ENCODE measurements at places on chromosomes 13 and 19.

- peak; percentile 59 for DNase-seq
These were observed 163.7 kb upstream of the KL start for GRCh38 chr13:32852526-32852925.

DNA sequence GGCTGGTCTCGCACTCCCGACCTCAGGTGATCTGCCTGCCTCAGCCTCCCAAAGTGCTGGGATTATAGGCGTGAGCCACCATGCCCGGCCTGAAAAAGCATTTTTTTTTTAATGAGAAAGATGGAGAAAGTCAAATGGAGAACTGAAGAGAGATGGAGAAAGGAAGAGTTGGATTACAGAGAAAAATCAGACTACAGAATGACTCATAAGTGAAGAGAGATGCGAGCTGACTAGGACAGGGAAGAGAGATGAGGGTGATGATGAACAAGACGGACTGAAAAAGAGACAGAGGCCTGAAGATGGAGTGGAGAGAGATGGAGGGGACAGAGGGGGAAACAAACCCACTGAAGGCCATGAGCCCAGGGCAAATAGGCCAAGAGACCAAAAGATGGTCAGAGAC is 1.5 kb downstream of the DHX34 start:
- peak; percentile 34 for DNase-seq

DNA sequence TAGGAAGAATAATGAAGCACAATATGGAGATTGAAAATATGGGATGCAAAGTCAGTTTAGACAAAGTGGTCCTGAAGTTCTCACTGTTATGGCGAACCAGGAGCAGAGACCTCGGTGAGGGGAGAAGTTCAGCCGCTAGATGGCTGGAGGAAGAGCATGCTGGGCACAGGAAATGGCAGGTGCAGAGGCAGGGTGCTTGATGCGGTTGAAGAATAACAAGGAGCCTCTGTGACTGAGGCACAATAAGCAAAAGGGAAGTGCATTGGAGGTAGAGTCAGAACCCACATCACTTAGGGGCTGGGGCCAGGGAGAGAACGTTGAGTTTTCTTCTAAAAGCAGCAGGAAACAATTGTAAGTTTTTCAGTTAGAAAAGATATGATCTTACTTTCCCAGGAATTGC is 1725.2 kb downstream of the EFNB2 start:
- no peak for DNase-seq

DNA sequence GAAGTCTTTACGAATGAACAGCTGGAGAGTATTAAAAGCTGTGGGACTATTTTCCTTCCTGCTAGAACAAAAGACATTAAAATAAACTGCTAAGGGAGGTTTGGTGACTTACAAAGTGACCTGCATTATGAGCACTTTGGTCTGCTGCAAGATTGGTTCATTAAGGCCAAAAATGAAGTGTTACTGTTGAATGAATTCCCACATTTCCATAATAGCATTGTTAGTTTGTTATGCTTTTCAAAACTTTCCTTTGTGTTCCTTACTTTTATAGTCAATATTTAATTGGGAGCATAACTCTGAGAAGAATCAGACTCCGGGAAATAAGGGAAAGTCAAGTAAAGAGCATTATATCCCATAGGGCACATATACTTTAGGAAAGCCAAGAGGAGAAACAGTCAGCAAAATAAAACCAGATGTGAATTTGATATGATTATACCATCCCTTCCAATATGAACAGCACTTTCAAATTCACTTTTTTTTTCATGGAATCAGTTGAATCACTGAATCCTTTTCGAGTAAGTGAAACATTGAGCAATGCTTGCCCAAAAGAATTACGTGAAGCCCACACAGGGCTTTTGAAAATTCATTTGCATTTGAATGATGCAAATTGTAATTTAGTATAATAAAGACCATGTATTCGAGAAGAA is 112.6 kb downstream of the KCTD12 start:
- DNase-seq: peak; percentile 46

GRCh38 chr19:1324806-1325567 is 39.3 kb downstream of the EFNA2 start:
- peak; percentile 74 for DNase-seq

- no peak for DNase-seq
These were observed 41.9 kb downstream of the CYP4F22 start for GRCh38 chr19:15550273-15550672.

DNA sequence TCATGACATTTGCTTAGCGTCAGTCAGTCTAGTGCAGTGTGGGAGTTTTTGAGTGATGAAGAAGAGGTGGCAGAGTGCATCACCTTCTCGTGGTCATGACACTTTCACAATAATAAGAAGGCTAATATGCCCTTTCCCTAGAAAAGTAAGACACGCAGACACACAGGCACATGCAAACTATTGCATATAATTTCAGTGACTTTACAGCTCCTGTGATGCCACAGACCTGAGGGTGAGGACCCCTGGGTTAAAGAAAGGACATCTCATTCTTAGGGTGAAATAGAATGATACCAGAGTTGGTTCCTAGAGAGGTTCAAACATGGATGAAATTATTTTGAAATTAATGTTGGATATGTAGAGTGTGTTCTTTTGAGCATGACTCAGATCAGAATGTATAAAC is 300.3 kb downstream of the GPC5 start:
- DNase-seq: no peak

- no peak for DNase-seq
These were observed 20.1 kb downstream of the GPATCH1 start for GRCh38 chr19:33100894-33101644.

- no peak for DNase-seq
These were observed 19.1 kb downstream of the GPR183 start for GRCh38 chr13:99288089-99288488.

- DNase-seq: no peak
These were observed 13.7 kb upstream of the SMARCA4 start for GRCh38 chr19:10946958-10947657.

- peak; percentile 9 for DNase-seq
These were observed 4.0 kb downstream of the NAPSA start for GRCh38 chr19:50361290-50362029.

GRCh38 chr19:50432221-50433028 is at the start of gene MYBPC2:
TSS of gene MYBPC2 (plus strand) at chr19:50432892. CDS start at chr19:50432954, 62 bp downstream.
- DNase-seq: no peak

DNA sequence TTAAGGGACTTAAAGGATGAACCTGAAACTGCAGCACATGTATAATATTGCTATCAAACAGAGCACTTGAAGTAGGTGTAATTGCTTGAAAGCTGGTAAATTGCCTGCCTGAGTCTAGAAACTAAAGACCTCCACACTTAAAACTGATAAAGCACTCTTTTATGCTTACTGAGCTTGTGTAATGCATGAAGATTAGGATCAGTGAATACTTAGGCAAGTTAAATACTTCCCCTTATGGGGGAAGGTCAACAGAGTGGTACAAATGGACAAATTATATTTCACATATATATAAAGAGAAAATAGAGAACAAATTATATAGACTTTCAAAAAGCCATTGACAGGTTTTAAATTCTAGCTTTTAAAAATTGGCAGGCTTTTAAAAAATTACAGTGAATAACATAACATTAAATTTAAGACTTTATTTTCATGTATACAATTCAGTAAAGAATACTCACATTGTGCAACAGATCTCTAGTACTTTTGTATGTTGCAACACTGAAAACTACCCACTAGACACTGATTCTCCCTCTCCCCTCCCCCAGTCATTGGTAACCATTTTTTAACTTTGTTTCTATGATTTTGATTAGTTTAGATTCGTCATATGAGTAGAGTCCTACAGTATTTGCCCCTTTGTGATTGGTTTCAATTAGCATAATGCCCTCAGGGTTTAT is 23.9 kb downstream of the PIBF1 start:
- no peak for DNase-seq

GRCh38 chr19:18342090-18342632 is 1.8 kb downstream of the PGPEP1 start:
- no peak for DNase-seq

DNA sequence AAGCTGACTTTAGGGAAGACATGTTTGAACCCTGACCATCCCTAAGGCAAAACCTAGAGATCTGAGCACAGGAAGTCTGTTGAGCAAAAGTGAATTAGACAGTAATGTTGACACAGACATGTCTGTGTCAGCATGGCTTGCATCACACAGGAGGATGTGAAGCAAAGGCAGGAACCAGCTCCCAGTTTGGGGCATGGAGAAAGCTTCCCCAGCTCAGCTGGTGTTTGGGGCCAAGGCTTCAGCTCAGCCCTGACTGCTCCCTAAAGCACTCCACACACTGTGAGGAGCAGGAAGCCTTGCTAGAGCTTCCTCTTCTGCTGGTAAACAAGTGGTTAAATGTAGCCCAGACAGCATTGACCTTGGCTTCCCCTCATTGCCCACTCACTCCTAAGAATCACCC is 153.8 kb upstream of the UBL3 start:
- peak; percentile 61 for DNase-seq

DNA sequence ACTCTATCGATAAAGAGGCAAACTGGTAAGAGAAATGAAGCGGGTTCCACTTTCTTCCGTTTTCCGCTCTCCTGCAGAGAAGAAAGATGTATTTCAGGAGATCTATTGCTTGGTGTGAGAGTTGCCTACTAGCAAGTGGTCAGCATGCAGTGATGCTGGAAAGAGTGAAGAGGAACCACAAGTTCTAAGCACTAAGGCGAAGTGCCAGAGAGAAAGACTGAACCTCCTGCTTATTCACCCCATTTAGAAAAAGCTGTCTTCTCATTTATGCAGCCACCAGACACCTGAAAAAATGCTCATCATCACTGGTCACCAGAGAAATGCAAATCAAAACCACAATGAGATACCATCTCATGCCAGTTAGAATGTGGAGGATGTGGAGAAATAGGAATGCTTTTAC is 78.7 kb upstream of the GPC6 start:
- DNase-seq: no peak

- DNase-seq: no peak
These were observed 56.0 kb downstream of the ARHGEF7 start for GRCh38 chr13:111171112-111171511.

DNA sequence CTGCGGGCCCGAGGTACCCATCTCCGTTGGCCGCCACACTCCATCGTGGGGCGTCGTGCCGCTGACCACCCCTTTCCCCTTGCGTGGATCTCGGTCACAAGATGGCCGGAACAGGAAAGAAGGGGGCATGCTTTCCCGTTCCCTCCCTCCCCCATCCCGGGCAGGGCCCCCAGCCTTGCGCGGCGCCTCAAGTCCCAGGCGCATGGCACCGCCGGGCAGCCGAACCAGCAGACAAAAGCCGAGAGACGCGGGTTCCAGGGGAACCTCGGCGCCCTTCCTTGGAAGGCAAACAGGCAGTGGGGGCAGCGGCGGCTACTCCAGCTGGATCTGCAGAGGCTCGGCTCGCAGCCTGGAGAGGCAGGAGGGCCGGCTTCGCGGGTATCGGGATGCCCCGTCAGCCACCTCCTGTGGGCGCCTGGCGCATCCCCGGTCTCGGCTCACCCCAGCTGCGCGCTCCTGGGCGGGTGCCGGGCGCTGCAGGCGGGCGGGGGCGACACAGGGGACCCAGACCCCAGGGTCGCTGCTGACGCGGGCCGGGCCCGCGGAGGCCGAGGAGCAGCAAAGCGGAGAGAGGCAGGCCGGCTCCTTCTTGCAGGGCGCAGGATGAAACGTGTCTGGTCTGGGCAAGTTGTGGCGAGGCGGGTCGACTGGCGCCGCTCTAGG is 439 bp downstream of the DZIP1 start:
- DNase-seq: peak; percentile 31

- no peak for DNase-seq
These were observed 481.3 kb upstream of the GPC6 start for GRCh38 chr13:92745258-92745657.

- DNase-seq: no peak
These were observed 12.8 kb downstream of the MIR17HG start for GRCh38 chr13:91360246-91360751.

- no peak for DNase-seq
These were observed 9.6 kb upstream of the SACS start for GRCh38 chr13:23443110-23443509.

DNA sequence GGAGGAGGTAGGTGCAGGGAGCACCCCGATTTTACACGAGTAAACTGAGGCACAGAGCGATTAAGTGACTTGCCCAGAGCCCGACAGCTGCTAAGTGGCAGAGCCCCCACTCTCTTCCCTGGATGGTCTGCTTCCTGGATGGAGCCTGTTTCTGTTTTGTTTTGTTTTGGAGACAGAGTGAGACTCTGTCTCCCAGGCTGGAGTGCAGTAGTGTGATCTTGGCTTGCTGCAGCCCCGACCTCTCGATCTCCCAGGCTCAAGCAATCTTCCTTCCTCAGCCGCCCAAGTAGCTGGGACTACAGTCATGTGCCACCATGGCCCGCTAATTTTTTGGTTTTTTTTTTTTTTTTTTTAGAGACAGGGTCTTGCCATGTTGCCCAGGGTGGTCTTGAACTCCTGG is 17.3 kb downstream of the BICRA start:
- DNase-seq: no peak

DNA sequence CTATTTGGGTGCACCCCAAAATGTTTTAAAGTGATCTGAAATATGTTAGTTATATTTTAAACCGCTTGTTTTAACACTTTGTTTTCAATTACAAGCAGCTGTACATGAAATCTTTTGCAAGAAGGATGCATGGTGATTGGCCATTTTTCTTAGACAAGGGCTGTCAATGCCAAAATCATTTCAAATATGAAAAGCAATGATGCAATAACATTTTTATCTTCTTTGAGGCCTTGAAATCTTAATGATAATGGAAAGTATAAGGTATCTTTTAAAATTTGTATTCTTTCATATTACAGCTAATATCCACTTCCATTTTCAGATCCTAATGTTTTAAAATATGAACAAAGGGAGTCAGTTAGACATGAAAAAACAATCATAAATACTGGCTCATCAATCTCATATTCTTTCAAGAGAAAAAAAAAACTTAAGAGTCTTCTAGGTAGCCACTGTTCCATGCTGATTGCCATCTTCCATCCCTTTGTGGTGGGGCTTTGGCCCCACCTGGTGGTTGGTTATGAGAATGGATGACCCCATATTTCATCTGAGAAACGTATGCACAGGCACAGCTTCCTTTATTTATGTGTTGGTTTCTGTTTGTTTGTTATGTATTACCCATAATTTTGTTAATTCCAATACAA is 330.3 kb upstream of the MIR17HG start:
- peak; percentile 30 for DNase-seq

- DNase-seq: peak; percentile 25
These were observed 667 bp downstream of the ZNF878 start for GRCh38 chr19:12052091-12052496.

DNA sequence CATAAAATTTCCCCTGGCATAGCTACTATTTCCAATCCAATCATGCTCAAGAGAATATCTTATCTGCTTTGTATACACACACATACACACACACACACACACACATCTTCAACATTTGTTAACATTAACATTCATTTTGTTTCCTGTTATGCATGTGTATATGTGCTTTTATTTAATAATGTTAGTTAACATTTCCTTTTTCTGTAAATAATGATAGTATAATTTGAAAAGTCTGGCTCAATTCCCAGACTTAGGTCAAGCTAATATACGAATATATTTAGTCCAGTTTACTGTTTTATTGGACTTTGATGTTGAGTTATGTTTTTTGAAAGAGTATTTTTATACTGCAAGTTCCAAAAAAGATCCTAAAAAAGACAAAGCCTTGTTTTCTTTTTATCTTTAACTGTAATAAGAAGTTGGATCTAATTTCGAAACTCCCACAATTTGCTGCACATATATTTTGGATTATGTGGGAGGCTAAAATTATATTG is 1072.4 kb downstream of the EFNB2 start:
- no peak for DNase-seq

GRCh38 chr13:38382946-38383345 is 33.3 kb downstream of the UFM1 start:
- no peak for DNase-seq
